ENCODE measurements at places on chromosomes 1 and 21. TPM values are rescaled to one million over a fixed set of nuclear protein-coding genes. Genes with fewer than 3 reads are reported as not detected.

The CELA2A gene
- not detected for total RNA-seq

The S100A7 gene
- total RNA-seq, result not detected

The LCE2A gene
- 18.6 TPM for total RNA-seq

The EXO1 gene
- 16.1 TPM for total RNA-seq

The BEND5 gene
- not detected for total RNA-seq

The UBE2U gene
- total RNA-seq, result not detected

The SETSIP gene
- not detected for total RNA-seq

The MYBPHL gene
- total RNA-seq, result not detected

The BRDT gene
- not detected for total RNA-seq

The NUAK2 gene
- 6.9 TPM for total RNA-seq

The RGS8 gene
- not detected for total RNA-seq

The TAF5L gene
- 26.0 TPM for total RNA-seq

- no peaks in the 10 kb centered on the region for H3K4me1 ChIP-seq
- H3K27me3 ChIP-seq, result no peaks in the 10 kb centered on the region
- H3K36me3 ChIP-seq, result no peaks in the 10 kb centered on the region
- no peak overlapping the region for H3K27ac ChIP-seq
- no peak for DNase-seq
Observed at GRCh38 chr1:175564119-175564518, 179.3 kb downstream of the TNR start.

DNA sequence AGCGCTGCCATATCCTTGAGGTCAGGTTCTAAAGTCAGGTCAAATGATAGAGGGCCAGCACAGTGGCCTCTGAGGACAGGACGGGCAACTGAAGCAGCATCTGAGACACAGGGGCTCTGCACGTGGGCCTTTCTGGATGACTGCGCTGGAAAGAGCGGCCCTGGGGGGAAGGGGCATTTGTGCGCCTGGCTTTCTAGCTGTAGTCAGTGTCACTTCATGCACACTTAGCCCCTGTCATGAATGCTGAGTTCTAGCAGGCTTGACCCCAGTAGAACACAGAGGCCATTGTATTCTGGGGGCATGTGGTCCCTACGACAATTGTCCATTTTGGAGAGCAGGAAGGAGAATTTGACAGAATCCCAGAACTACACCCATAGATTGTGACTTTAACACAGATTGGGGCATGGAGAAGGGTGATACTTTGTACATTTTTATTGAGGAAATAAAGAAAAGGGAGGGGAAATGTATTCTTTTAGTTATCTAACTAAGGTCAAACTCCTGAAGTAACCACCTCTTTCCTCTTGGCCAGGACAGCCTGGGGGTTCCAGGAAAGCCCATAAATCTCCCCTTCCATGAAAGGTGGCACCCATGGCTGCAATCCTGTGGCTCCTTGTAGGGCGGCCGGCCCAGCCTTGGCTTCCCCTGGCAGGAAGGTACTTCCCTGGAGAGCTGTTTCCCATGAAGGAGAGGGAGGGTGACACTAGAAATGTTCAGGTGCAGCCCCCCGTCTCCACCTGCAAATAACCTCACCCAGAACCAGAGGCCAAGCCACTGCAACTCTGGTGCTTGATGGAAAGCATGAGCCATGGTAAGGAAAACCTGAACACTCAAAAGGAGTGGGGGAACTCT lies 34.4 kb downstream of the NTPCR start:
- H3K4me1 ChIP-seq, result peaks cover 40% of the 10 kb centered on the region
- H3K27ac ChIP-seq, result no peak overlapping the region

DNA sequence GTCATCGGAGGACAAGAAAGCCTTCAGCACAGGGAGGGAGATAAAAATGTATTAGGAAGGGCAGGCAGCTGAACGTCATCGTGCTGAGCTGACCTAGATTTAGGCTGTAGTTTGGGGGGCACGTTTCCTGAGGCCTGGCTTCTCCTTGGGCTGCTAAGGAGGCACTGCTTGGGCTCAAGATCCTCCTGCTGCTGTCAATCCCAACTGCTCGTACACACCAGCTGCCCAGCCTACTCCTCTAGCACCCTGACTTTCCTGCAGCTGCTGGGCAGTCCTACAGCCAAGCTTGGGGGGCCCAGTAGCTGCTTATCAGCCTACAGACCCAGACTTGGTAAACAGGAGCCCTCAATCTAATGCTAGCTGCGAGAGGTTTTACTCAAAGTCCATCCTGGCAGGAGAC lies 6.2 kb downstream of the TMEM35B start:
- peaks cover 27% of the 10 kb centered on the region for H3K4me1 ChIP-seq
- no peak for DNase-seq
- no peaks in the 10 kb centered on the region for H3K36me3 ChIP-seq
- no peaks in the 10 kb centered on the region for H3K27me3 ChIP-seq
- no peak overlapping the region for H3K4me3 ChIP-seq

- no peaks in the 10 kb centered on the region for H3K4me1 ChIP-seq
- no peaks in the 10 kb centered on the region for H3K27me3 ChIP-seq
- H3K27ac ChIP-seq, result no peak overlapping the region
- DNase-seq, result no peak
Observed at GRCh38 chr1:89279011-89279466, 6.4 kb upstream of the GBP5 start.

DNA sequence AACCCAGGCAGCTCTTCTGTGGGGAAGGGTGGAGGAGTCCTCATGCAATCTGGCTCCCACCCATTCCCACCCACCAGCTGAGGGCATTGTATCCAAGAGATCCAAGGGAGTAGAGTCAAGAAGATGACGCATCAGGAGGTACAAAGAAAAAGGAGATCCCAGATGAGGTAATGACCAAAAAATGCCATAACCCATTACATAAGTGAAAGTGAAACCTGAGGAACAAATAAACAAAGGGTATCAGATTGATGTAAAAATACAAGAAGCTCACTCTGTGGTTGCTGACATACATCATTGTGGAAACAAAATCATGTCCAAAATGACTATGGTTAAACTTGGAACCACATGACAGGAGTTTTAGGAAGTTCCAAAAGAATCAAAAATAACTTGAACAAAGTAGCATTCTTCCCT lies 42.5 kb downstream of the CCN1 start:
- peak; percentile 50 for DNase-seq
- peaks cover 65% of the 10 kb centered on the region for H3K36me3 ChIP-seq
- peaks cover 42% of the 10 kb centered on the region for H3K4me1 ChIP-seq
- H3K27ac ChIP-seq, result peak overlapping the region; percentile 64
- H3K27me3 ChIP-seq, result no peaks in the 10 kb centered on the region
- peak overlapping the region; percentile 54 for H3K4me3 ChIP-seq

- H3K4me3 ChIP-seq, result no peak overlapping the region
- no peak for DNase-seq
- H3K36me3 ChIP-seq, result peaks cover 6% of the 10 kb centered on the region
- H3K27me3 ChIP-seq, result no peaks in the 10 kb centered on the region
- no peaks in the 10 kb centered on the region for H3K4me1 ChIP-seq
- no peak overlapping the region for H3K27ac ChIP-seq
Observed at GRCh38 chr1:191371626-191372025, 786.6 kb upstream of the RGS18 start.

DNA sequence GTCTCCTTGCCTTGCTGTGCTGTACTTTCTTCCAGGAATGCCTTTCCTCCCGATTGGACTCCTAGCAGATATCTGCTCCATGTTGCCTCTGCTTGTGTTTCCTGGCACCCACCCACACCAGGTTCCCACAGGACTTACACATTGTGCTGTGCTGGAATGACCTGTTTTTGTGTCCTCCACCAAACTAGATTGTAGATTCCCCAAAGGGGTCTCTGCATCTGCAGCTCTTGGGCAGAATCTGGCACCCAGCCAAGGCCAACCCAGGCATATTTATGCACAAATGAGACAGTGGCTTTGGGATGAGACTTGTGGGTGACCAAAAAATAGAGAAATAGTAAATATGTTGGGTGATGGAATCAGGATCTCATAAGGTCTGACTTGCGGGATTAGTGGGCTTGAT lies 278.2 kb downstream of the RRAGC start:
- no peaks in the 10 kb centered on the region for H3K4me1 ChIP-seq
- H3K4me3 ChIP-seq, result no peak overlapping the region
- DNase-seq, result no peak
- H3K36me3 ChIP-seq, result no peaks in the 10 kb centered on the region
- peaks cover 11% of the 10 kb centered on the region for H3K27me3 ChIP-seq

GRCh38 chr1:201554190-201554600 lies 15.3 kb downstream of the NAV1 start:
- peaks cover 3% of the 10 kb centered on the region for H3K27me3 ChIP-seq
- peaks cover 21% of the 10 kb centered on the region for H3K36me3 ChIP-seq
- no peak for DNase-seq

- peaks cover 8% of the 10 kb centered on the region for H3K27me3 ChIP-seq
- H3K4me1 ChIP-seq, result no peaks in the 10 kb centered on the region
- no peak overlapping the region for H3K4me3 ChIP-seq
- H3K27ac ChIP-seq, result no peak overlapping the region
Observed at GRCh38 chr1:204931768-204932572, 61.3 kb downstream of the NFASC start.

GRCh38 chr1:46527474-46528296 lies 23.8 kb downstream of the KNCN start:
- H3K4me3 ChIP-seq, result no peak overlapping the region
- H3K4me1 ChIP-seq, result peaks cover 3% of the 10 kb centered on the region
- peak; percentile 60 for DNase-seq
- no peaks in the 10 kb centered on the region for H3K36me3 ChIP-seq
- peaks cover 33% of the 10 kb centered on the region for H3K27me3 ChIP-seq

- no peak overlapping the region for H3K4me3 ChIP-seq
- peaks cover 19% of the 10 kb centered on the region for H3K36me3 ChIP-seq
Observed at GRCh38 chr21:46427516-46427915, 31.2 kb upstream of the DIP2A start.

GRCh38 chr1:162391790-162392563 lies 10.4 kb downstream of the C1orf226 start:
- H3K27ac ChIP-seq, result no peak overlapping the region
- peaks cover 12% of the 10 kb centered on the region for H3K4me1 ChIP-seq
- no peaks in the 10 kb centered on the region for H3K36me3 ChIP-seq
- peak overlapping the region; percentile 35 for H3K4me3 ChIP-seq

- peaks cover 79% of the 10 kb centered on the region for H3K4me1 ChIP-seq
- peak overlapping the region; percentile 64 for H3K27ac ChIP-seq
- H3K4me3 ChIP-seq, result no peak overlapping the region
- DNase-seq, result no peak
Observed at GRCh38 chr1:94736073-94736472, 84.1 kb upstream of the SLC44A3 start.

DNA sequence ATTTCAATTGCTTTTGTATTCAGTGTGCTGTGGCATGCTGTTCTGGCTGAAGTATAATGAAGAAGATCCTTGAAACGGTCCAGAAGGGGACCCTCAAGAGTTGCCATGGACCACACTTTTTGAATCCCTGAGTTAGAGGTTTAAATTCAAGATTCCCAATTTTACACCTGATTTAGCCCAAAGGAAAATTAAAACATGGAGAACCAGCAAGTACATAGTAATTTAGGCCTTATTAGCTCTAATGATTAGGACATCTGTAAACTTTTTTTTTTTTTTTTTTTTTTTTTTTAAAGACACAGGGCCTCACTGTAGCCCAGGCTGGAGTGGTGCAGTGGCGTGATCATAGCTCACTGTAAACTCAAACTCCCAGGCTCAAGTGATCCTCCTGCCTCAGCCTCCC lies 107.3 kb downstream of the ENAH start:
- no peaks in the 10 kb centered on the region for H3K36me3 ChIP-seq
- peaks cover 4% of the 10 kb centered on the region for H3K27me3 ChIP-seq
- no peak overlapping the region for H3K4me3 ChIP-seq
- no peak overlapping the region for H3K27ac ChIP-seq
- H3K4me1 ChIP-seq, result peaks cover 24% of the 10 kb centered on the region

GRCh38 chr1:174871886-174872285 lies 127.9 kb upstream of the CACYBP start:
- no peaks in the 10 kb centered on the region for H3K36me3 ChIP-seq
- no peak overlapping the region for H3K4me3 ChIP-seq
- H3K27me3 ChIP-seq, result no peaks in the 10 kb centered on the region
- H3K27ac ChIP-seq, result no peak overlapping the region
- DNase-seq, result no peak
- H3K4me1 ChIP-seq, result no peaks in the 10 kb centered on the region

DNA sequence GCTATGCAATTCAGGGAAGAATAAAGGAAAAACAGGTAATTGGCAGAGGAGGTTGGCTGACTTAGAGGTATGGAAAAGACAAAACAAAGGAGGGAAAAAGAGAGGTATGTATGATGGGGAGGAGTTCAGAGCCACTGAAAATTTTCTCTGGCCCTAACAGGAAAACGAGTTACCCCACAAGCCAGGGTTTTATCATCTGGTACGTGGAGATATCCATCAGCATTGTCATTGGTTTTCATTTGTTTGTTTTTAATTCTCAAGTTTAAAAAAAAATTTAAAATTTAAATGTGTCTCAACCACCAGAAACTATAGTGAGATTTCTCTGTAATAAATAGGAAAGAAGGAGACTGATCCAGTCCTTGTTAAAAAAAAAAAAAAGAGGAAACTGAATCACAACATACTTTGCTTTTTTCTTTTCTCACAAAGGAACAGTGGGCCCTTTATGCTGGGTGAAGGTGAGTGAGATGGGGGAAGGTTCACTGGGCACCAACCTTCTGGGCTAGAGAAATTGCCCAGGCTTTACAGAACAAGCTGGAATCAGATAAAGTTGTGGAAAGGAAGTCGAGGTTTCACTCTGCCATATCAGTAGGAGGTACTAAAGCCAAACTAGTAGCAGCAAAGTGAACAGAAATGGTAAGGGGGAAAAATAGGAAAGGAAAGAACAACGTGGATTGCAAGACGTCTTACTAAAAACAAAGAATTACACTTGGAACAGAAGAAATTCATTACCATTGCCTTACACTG lies 2.7 kb downstream of the IFNAR2 start:
- no peak for DNase-seq
- no peak overlapping the region for H3K4me3 ChIP-seq
- H3K27me3 ChIP-seq, result peaks cover 5% of the 10 kb centered on the region
- H3K27ac ChIP-seq, result no peak overlapping the region

GRCh38 chr1:58964880-58965279 lies 181.0 kb upstream of the JUN start:
- H3K27me3 ChIP-seq, result peaks cover 2% of the 10 kb centered on the region
- H3K36me3 ChIP-seq, result no peaks in the 10 kb centered on the region
- no peaks in the 10 kb centered on the region for H3K4me1 ChIP-seq
- DNase-seq, result no peak
- H3K27ac ChIP-seq, result no peak overlapping the region

DNA sequence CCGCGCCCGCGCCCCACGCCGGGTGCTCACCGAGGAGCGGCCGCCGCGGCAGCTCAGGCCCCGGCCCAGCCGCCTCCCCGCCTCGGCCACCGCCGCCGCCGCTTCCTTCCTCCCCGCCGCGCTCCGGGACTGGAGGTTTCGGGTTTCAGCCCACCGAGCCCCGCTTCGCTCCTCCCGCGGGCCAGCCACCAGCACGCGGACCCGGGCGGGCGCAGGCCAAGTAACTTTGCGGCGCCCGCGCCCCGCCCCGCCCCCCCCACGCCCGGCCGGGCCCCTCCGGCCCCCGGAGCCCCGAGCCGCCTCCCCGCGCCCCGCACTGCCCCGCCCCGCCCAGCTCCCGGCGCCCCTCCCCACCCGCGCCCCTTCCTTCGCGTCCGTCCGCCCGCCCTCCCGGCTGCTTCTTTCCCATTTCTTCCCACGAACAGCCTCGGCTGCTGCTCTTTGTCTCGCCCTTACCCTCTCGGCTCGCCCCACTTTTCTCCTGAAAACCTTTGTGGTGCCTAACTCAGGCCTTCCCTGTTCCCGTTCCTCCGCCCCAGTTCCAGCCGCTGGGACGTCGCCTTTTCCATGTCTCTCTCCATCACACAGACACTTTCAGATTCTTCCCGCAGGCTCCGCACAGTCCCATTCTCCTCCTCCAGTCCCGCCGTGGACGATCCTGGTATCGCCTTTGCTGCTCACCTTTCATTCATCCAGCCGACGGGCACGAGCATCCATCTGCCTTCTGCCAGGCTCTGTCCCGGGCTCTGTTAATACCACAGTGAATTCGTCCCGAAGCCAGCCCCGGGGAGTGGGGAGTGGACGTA lies at the start of gene GPR161:
Gene GPR161, minus strand, starts transcription at position 222 of the 806 bp plus-strand sequence. CDS start 32,080 bp downstream, outside the sequence.
- DNase-seq, result peak; percentile 28
- peaks cover 36% of the 10 kb centered on the region for H3K4me1 ChIP-seq
- H3K4me3 ChIP-seq, result peak within 1 kb of the TSS; percentile 100
- no peaks in the 10 kb centered on the region for H3K27me3 ChIP-seq
- H3K36me3 ChIP-seq, result peaks cover 4% of the 10 kb centered on the region
- peak within 1 kb of the TSS; percentile 93 for H3K27ac ChIP-seq
